GOT3 (cell line): ENCODE measurements at places on chromosomes 3 and 15.

DNA sequence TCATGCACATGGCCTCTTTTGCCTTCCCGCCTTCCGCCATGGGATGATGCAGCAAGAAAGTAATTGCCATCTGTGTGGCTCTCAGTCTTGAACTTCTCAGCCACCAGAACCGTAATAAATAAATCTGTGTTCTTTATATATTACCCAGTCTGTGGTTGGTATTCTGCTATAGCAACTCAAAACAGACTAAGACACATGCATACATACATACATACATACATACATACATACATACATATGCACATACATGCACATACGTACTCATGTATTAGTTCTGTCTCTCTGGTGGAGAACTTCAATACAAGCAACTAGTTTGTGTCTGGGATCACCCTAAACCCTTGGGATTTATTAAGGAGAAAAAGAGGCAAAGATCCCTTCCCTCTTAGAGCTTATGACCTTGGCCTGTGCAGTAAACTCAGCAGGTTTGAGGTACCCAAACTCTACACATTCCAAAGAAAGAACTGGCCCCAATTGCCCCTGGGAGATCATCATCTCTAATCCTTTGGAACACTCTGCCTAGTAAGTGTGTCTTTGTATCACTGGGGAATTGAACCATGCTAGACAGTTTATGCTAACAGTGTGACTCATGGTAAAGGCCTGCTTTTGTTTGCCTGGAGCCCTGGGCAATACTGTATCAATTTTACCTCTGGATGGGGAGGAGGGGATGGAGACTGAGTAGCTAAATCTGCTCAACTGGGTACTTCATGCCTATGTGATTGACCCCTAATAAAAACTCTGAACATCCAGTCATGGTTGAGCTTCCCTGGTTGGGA, 115.6 kb upstream of the LMCD1 start:
- no peak for DNase-seq

GRCh38 chr3:30672959-30673358, 66.6 kb downstream of the TGFBR2 start:
- DNase-seq, result no peak

- no peak for DNase-seq
Measured at GRCh38 chr3:143839980-143840379, 8.3 kb downstream of the SLC9A9 start.

- no peak for DNase-seq
Measured at GRCh38 chr3:70264122-70264780, 48.2 kb downstream of the MDFIC2 start.

DNA sequence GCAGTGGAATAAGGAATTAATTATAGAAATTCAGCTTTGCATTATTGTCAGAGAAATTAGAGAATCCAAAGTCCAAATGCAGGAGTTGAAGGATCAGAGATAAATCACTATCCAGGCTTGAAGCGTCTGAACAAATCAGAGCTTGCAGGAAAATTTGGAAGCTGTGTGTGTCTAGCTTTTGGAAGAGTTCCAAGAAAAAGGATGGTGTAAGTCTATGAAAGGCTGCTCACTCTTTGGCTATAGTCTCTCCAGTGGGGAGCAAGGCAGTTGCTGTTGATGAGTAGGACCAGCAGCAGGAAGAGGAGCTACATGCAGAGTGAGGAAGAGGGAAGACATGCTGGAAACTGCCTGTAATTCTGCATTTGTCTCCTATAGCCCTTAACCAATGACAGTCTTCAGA, 464.3 kb upstream of the GRM7 start:
- no peak for DNase-seq

DNA sequence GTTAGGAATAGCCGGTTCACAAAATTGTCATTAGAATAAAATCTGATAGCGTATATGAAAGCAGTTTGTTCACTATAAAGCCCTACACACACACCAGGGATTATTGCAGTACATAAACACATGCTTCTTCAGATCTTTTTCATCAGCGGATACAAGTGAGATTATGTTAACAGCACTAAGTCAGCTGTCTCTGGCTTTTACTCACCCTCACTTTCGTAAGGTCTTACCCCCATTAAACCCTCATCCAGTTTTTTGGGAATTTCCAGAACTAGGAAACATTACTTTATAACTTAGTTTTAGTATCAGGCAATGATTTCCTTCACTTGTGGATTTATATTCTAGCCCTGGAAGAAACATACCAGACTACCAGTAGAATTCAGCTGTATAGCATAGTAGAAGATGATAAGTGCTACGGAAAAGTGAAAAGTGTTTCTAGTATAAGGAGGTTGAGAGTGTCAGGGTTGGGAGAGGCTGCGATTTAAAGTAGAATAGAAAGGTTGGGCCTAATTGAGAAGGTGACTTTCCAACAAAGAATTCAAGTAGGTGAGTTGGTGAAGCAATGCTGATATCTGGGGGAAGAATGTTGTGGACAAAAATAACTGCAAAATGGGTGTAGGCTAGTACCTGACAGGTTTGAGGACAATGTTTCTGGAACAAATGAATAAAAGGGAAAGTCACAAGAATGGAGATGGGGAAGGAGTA, 22.7 kb downstream of the TMEM207 start:
- DNase-seq, result no peak

DNA sequence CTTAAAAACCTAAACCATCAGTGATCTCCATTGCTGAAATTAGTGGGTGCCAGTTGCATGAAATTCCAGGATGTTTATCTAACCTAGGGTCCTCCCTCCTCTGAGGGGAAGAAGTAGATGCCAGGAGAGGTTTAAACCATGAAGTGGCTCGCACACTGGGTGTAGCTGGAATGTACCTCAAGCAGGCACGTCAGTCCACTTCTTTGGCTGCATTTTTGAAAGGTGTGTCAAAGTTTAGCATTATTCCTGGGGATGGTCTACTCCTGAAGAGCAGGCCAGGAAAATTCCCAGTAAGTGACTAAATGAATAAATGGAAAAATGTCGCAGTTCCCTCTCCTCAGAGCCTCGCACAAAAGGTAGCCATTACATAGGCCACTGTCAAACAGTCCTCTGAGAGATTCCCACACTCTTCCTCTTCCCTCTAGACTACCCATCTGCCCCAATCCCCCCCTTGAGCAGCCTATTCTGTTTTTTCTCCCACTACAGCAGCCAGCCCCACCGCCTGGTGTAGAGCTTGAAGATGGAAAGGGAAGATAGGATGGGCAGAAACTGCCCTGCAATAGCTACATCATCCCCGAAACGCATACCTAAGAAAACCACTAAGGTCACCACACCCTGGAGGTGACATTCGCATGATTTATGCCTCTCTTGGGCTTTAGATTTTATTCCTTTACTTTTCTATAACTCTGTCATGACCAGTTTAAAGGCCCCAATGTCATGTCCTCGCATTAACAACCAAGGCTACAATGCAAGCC, 655 bp upstream of the TMOD3 start:
- DNase-seq, result no peak

- DNase-seq, result no peak
Measured at GRCh38 chr3:69354948-69355347, 30.9 kb downstream of the FRMD4B start.

DNA sequence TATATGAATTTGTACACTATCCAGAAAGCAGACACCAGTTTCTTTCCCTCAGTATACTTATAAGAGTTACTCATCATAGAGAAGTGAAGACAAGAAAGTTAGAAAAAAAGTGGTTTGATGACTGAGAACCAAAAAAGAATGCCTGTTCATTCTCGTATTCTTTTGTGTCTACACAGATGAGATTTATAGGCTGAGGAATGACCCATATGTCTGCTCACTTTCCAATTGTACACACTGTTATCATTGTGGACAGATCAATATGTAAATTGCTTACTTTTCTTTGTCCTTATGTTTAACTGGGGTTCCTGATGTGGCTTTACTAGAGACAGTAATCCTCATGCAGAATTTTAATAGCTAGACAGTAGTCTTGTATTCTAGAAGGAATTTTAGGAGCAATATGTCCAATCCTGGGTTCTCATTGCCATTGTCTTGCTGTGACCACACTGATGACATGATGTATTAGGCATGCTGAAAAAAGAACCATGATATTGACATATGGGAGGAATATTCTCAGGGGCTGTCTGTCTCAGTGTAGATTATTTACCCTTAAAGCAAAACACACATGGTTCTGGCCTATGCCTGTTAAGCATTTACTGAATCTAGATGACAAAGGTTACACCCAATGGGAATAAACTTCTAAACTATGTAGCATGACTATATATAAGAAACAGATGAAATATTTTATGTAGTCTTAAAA, 669.7 kb downstream of the ROBO1 start:
- DNase-seq, result no peak

- DNase-seq, result no peak
Measured at GRCh38 chr3:160224256-160224655, 966 bp upstream of the C3orf80 start.

- DNase-seq, result no peak
Measured at GRCh38 chr3:141366285-141367037, 1.8 kb upstream of the ZBTB38 start.

DNA sequence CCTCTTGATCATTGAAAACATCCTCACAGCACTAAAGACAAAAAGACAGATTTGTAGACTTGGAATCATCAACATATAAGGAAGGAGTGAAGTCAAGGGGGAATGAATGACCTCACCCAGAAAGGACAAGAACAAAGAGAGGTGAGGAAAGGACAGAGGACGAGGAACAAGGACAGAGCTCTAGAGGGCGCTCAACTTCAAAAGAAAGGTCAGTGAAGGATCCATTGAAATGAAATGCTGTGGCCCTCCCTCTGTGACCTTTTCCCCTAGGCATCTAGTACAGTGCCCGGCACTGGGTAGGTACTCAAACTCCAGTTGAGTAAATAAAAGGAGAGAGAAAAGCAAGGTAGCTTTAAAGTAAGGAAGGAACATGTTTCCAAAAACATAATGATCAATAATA, 2.6 kb downstream of the ATP8B4 start:
- no peak for DNase-seq

DNA sequence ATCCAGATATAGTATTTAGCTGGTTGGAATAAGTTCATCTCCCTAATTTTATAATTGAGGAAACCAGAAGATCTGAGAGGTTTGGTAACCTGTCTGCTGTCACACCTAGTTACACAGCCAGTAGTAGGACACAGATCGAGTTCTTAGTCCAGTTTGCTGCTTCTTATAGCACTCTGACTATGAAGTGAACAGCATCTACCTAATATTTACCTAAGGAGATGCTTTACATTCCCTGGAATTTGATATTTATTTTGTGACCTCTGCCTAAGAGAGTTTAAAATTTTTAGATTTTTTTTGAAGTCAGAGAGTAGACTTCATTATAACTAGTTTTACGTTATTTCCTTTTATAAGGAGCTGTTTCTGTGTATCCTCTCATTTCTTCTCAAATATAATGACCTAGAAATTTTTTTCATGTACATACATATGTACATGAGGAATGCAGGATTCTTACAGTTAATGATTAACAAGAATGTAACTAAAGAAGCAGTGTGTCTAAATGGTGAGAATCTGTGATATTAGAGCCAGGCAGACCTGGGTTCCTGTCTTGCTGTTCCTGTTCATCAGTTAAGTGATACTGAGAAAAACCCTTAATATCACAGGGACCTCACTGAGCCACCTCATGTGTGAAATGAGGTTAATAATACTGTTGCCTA, 4.3 kb downstream of the ARHGEF26 start:
- no peak for DNase-seq

GRCh38 chr3:88930611-88931010, 176.8 kb upstream of the EPHA3 start:
- DNase-seq, result no peak

DNA sequence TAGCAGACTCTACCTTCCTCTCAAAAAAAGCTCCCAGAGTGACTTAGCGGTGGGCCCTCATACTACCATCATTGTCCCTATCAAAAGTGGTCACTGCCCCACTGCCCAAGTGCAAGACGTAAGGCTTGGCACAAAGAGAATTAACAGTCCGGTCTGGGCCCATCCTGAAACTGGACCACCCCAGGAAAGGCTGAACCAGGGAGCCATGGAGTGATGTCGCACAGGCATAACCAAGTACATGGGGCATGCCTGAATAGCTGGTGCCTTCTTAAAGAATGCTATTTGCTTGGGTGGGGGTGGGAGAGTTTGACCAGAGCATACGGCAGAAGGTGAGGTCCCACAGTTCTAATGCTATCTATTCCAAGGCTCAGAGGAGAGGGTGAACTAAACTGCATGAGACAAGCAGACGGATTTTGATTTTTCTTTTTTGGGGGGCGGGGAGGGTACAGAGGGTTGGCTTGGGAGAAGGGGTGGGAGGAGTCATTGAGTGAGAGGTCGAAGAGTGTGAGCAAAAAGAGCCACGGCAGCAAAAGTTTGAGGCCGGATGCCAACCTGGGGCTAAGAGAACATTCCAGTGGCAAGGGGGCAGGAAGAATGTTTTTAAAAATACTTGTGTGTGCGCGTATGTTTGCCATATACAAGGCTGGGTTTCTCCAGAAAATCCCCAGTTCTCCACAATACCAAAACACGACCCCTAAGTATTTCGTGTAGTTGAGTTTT, 50.2 kb downstream of the FAM174B start:
- DNase-seq, result no peak

GRCh38 chr3:129768728-129769127, 124.8 kb downstream of the TMCC1 start:
- DNase-seq, result no peak

DNA sequence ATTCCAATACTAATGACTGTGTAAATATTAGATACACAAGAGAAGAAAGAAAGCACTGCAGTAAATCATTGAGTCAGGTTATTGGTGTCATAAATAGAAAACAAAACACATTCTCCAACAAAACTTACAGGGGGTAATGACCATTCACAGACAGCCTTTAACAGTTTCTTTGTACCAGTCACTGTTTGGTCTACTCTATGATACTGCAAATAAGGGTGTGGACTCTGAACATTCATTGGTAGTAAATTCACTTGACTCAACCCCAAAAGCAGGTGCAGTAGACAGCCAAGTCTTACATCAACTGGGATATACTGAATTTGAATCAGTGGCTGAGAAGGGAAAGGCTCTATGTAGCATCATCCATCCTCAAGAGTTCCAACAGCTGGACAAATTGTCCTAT, 463.5 kb downstream of the FOXP1 start:
- DNase-seq, result no peak

DNA sequence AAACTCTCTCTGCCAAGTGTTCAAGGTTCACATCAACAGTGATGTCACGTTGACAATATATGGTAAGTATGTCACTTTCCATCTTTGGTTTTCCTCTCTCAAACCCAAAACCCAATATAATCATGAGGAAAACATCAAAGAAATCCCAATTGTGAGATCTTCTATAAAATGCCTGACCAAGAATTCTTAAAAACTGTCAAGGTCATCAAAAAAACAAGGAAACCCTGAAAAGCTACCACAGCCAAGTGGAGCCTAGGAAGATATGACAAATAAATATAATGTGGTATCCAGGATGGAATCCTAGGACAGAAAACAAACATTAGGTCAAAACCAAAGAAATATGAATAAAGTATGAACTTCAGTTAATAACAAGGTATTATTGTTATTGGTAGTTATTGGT, 85.2 kb upstream of the CCDC39 start:
- DNase-seq, result no peak

DNA sequence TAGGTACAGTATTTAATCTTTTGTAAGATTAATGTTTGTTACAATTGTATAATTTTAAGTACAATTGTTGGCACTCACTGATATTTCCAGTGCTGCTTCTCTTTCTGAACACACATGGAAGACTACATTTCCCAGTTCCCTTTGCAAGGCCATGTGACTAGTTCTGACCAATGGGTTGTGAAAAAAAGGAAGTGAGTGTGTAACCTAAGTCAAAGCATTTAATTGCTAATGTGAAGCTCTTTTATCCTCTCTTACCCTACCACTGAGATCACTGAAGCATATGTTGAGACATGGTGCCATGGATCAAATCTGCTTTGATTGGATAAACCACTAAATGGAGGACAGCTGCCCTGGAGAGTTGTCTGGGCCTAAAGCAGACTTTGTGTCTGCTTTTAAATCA, 83.9 kb upstream of the PLXND1 start:
- no peak for DNase-seq
